T follicular helper cell (primary cell): ENCODE measurements at places on chromosomes 11 and 22.

DNA sequence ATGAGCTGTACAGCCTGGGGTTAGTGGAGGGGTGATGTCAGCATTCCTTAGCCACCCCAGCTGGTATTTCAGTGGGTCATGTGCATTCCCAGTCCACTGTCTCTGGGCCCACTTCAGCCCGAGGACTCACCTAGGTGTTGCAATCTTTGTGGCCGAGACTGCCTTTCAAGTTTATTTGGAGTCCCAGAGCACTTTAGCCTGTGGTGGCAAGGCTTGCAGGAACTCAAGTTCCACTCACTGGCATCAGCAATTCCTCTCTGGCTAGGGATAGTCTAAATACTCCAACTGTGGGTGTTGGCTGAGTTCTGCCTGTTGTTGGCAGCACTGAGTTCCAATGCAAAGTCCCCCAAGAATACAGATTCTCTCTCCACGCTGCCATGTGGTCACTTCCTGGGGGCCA, 191.6 kb upstream of the PGR start:
- DNase-seq = no peak

DNA sequence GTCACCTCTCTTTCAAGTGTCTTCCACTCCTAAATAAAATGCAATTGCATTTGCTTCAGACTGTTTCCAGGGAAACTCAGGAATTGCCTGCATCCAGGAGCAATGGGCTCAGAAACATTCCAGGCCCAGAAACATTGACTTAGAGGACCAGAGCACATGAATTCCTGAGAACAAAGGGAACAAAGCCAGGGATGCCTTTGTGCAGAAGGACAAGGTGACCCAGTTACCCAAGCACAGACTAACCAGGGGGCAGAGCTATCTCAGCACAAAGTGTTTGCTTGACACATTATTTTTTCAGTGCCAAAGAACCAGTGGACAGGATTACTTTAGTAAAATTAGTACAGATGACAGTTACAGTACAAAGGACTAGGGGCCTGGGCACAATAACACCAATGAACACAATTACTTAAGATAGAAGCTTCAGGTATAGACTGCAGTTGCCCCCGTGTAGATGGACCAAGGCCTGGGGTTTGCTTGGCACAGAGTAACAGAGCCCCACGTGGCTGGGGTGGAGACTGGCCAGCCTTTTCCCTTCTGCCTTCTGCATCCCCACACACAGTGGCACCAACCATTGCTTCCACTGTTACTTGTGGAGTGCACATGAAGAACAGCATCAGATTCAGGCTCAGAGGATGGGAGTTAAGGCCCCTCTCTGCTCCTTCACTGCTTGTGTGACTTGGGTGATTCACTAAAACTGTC, 500.8 kb downstream of the INSC start:
- no peak for DNase-seq

DNA sequence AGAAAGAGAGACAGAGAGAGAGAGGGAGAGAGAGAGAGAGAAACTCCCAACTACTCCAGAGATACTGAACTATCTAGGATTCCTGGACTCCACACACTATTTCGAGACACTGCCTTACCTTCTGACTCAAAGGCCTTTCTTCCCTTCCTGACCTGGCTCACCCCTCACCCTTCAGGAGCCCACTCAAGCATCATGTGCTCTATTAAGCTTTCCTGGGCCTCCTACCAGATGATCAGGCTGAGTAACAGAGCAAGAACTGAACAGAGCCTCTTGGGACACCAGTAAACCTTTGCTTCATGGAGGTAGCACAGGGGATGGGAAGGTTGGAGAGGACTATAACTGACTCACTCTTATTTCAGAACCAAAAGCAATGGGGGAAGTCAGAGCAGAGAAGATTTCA, 31.4 kb downstream of the PLEKHA7 start:
- no peak for DNase-seq

DNA sequence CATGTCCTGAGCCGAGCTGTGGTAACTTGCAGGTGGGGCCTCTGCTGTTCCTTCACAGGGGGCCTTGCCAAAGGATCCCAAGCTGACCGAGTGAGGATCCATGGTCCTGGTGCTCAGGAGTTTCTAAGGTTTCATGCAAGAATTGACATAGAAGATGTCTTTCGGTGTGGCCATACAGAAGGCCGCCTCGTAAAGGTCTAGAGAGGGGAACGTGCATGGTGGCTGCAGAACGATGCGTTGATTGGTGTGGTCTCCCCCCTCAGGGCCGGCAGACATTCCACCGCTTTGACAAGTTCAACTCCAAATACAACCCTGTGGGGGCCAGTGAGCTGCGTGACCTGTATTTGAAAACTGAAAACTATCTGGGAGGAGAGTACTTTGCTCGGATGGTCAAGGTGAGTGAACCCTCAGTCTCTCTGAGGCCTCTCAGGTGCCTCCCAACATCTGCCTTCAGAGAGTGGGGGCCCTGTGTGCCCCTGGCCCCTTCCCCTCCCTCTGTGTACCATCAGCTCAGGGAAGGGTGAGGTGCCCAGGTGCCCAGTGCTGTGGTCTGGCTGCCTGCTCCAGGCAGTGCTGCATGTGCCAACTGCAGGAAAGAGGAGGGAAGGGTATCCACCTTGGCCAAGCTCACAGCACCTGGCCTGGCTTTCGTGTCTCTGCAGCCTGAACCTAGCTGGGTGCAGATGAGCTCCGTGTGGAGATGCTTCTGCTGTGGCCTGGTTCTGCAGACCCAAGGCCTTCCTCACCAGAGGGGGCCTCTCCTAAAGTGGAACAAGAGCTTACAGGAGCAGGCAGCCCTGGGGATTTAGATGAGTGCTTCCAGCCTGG, 39.8 kb downstream of the AMPD3 start:
- no peak for DNase-seq

- peak; percentile 31 for DNase-seq
These were observed at the start of gene ATXN10 for GRCh38 chr22:45671783-45672563. Gene ATXN10 (plus strand): TSS chr22:45671834. CDS start chr22:45672064, 230 bp downstream.

DNA sequence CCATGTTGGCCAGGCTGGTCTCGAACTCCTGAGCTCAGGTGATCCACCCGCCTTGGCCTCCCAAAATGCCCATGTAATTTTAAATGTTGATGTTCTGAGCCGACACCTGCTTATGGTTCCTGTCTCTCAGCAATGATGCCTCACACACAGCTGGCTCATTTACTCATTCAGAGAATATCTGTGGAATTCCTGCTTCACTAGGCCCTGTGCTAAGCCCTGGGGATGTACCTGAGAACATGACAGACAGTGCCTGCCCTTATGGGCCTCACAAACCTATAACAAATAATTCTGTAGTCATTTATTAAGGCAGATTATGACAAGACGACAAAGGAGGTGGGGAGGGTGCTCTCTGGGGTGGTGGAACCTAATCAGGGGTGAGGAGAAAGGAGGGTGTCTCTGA, 93.7 kb downstream of the PRR5L start:
- no peak for DNase-seq

- no peak for DNase-seq
These were observed 19.5 kb upstream of the FADD start for GRCh38 chr11:70183483-70184176.

GRCh38 chr11:134554106-134554505, 142.1 kb upstream of the B3GAT1 start:
- DNase-seq = no peak

DNA sequence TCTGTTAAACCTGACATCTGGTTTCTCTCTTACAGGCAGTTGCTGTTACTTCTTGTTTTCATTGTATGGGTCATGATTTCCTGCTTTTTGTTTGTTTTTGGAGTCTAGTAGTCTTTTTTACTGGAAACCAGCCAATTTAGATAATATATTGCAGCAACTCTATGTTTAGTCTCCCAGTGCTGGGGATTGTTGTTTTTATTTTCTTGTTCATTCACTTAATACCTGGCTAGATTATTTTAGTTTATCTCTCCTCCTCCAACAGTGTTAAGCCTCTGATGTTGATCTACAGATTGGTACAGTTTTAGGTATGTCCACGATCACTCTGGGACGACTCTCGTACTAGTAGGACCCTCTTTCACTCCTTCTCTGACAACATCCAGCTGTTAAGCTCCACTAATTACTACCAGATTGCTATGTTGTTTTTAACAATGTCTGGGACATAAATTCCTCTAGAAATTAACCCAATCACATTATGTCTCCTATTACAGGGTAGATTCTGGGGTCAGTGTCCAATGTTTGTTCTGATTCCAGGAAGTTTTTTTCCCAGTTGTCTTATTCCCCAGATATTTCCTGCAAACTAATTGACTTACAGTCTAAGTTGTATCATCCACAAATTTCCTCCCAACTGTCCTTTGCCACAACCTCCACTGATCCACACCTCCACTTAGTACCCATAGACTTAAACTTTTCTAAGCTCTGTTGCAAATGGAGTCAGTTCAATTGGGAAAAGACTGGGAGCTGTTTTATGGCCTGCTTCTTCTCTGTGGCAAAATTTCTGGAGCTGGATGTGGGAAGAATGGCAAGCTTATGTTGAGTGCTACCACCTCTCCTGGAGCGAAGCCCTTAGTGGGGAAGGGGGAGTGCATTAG, 1280.6 kb upstream of the CNTN5 start:
- no peak for DNase-seq

DNA sequence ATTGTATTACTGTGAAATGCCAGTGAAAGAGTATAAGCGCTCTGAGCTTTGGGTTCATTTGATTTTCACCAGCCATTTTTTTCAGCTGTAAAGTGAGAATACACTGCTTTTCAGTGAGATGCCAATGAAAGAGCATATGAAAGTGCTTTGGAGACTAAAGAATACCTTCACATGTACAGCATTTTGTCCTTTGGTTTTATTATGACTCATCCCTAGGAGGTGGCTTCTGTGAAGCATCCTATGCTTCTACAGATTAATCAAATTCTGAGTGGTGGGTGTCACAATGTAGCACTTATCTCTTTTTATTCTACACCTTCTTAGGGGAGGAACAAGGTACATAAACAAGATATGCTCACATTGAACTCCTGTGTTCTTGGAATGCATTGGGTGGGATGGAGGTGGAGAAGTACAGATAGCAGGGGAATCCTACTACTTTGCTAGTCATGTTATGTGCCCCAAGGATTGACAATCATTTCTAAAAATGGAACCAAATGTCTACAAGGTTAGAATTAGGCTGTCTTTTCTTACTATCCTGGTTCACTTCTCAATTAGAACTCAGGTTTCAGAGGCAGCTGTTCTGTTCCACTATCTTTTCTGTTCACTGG, 18.7 kb downstream of the TRIM44 start:
- no peak for DNase-seq

GRCh38 chr11:106152824-106153223, 75.4 kb downstream of the AASDHPPT start:
- DNase-seq = no peak

DNA sequence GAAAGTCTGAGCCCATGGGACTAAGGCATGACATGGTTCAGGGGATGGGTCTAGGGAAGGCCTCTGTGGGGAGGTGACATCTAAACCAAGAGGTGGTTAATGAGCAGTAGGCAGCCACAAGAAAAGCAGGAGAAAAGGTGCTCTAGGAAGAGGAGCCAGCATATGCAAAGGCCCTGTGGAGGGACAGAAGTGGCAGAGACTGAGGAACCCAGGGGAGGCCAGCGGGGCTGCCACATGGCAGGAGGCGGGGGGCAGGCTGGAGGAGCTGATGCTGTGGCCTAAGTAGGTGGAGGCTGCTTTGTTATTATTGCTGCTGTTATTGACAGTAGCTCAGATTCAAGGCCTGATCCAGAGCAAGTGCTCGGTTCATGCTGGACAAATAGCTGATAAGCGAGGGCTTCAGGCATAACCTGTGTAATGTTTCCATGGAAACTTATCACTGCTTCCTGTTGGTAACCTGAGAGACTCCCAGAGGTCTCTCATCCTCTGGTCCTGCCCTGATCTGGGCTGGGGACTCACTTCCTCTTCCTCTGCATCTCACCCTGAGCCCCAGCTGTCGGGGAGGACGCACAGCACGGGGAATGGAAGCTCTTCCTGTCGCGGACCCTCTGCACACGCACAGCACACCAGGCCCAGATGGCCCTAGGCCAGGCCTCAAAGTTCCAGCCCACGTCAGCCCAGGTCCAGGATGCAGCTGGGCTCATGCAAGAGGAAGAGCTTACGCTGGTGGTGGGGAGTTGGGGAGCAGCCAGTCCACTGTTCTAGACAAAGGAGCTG, 75.2 kb upstream of the TP53I11 start:
- no peak for DNase-seq

- no peak for DNase-seq
These were observed 973.6 kb upstream of the TENM4 start for GRCh38 chr11:80414181-80415165.
